ENCODE measurements at places on chromosomes 13 and 19.

DNA sequence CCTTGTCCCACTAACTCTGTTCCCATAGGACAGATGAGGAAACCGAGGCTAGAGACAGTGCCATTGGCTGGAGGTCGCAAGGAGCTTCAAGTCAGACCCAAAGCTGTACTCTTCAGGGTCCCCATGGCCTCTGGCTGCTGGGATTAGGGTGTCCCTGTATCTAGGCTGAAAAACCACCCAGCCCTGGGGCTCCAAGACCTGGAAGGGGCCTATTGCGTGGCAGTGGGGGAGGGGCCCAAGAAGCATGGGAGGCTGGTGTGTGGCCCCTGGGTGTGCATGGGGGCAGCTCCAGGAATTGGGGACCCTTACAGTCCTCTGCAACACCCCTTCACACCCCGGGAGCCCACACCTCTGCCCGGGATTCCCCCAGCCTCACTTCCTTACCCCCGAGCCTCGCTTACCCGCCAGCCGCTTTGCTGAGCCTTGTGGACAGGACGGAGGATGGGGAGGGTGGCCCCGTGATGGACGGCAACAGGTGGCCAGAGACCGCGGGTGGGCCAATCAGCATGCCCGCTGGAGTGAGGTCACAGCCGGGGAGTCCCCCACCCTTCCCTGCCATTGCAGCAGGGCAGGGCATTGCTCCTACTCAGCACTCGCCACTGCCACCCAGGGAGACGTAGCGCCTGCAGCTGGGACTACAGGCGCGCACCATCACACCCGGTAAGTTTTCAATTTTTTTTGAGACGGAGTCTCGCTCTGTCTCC, at the start of gene JSRP1:
TSS of gene JSRP1 (minus strand) at position 436 of the 704 bp plus-strand sequence. CDS start 1,103 bp downstream, outside the sequence.
- DNase-seq, result no peak

DNA sequence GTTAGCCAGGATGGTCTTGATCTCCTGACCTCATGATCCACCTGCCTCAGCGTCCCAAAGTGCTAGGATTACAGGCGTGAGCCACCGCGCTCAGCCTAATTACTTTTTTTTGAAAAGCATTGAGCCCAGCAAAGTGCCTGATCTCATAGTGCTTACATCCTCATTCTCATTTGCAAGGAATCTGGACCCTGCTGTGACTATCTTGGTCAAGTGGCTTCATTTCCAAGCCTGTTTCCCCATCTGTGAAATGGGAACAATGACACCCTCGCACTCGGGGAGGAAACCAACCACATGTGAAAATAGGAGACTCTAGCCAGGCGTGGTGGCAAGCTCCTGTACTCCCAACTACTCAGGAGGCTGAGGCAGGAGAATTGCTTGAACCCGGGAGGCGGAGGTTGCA, 1.6 kb upstream of the PLEKHA4 start:
- no peak for DNase-seq

- DNase-seq, result peak; percentile 40
These were observed 32.2 kb downstream of the ZNF136 start for GRCh38 chr19:12194827-12195731.

GRCh38 chr13:51955281-51955771, 55.9 kb downstream of the ATP7B start:
- no peak for DNase-seq

GRCh38 chr19:18014197-18014596, 6.2 kb downstream of the ARRDC2 start:
- no peak for DNase-seq

DNA sequence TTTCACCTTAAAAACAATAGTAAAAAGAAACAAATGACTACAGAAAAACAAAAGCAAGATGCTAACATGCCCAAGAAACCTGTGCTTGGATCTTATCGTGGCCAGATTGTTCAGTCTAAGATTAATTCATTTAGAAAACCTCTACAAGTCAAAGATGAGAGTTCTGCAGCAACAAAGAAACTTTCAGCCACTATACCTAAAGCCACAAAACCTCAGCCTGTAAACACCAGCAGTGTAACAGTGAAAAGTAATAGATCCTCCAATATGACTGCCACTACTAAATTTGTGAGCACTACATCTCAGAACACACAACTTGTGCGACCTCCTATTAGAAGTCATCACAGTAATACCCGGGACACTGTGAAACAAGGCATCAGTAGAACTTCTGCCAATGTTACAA, 6.0 kb downstream of the CKAP2 start:
- DNase-seq, result no peak

- DNase-seq, result no peak
These were observed 17.0 kb upstream of the SIGLEC10 start for GRCh38 chr19:51434456-51434855.

GRCh38 chr19:32497391-32497790, 83.6 kb upstream of the PDCD5 start:
- no peak for DNase-seq

- DNase-seq, result no peak
These were observed 89.3 kb downstream of the KL start for GRCh38 chr13:33105387-33106005.

DNA sequence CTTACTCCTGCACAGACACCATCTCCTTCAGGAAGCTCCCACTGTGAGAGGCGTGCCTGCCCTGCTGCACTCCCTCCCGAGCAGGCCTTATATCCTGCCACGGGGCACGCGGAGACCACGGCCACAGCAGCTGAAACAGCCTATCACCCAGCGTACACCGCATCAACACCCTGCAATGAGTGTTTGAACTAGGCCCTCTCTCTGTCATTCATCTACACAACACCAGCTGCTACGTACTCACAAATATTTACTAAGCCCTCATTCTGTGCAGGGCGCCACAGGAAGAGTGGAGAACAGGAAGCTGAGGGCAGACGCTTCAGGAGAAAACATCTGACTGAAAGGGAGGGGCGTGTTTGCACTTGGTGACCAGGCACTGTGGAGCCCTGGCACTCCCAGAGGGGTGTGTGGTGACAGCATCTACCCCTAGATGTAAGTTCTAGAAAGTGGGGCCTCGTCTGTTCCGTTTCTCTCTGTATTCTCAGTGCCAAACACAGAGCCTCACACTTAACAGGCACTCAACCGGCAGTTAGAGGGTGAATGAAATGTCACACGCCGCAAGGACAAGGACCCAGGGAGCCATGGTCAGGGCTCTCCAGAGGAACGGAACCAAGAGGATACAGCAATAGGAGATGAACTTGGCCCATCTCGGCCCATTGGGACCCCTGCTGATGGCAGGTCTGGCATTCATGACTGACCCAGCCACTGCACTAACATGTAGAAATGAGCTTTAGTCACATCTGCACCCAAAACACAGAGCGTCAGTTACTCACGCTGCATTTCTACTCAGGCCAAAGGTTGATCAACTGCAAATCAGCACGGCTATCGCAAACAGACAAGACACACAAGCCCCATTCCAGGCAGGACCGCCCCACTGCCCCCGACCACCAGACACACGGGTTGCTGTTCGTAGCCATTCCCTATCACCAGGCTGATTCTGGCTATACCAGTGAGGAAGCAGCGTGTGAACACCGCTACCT, 15.7 kb downstream of the RANBP3 start:
- no peak for DNase-seq

DNA sequence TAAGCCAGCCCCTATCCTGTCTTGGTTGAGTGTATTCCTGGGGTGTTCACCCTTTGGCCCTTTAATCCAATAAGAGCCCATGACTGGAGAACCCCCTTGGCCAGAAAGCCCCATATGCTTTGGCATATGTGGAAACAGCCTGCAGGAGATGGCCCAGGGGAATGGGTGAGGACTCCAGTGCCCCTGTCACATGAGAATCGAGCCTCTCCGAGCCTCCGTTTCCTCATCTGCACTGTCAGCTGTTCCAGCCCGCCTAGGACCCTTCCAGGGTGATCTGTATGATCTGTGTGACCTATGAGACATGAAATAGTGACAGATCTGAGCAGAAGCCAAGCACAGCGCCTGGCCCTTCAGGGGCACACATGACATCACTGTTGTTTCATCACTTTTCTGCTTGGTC, 300.7 kb downstream of the ZNF536 start:
- no peak for DNase-seq

DNA sequence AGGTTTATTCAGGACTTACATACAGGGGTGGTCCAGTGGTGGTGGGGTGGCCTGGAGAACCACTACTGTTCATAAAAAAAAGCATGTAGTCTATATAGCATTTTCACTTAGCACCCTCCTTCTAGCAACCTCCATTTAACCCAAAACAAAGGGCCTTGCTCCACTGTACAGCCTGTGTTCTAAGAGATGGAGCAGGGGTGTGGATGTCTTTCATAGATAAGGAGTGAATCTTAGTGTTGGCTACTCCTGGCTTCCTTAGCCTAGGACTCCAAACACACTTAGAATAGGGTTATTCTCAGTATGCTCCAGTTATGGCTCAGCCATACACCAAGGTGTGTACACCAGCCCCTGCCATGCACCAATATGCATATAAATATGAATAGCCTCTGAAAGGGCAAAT, 95.2 kb downstream of the ELF1 start:
- DNase-seq, result no peak

DNA sequence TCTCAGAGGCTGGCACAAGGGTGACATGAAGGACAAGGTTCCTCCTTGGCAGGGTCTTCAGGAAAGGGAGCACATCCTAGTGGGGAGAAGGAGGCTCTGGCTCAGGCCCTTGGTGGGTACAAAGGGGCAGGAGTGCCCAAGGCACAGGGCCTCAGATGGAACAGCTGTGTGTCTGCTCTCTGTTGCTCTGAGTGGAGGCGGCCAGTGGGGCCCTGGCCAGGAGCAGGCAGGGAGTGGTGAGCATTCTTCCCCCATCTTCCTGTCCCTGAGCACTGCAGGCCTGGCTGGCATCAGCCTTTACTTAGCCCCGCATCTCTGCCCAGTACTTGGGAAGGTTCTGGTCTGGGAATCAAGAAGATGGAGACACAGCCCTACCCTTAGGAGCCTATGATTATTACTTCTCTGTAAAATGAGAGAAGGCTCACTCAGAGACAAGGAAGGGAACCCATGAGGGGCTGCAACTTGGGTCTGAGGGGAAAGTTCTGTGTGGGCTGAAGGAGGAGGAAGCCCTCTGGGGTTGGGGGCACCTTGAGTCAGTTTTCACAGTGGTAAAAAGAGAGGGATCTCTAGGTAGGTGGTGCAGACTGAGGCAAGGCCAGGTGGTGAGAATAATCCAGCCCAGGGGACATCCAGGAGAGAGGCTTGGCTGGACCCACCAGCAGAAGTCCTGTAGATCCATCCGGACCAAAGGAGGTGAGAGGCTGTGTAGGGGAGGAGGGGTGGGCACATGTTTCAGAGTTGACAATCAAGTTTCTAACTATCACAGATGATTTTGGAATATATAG, 173.5 kb downstream of the TSHZ3 start:
- no peak for DNase-seq

DNA sequence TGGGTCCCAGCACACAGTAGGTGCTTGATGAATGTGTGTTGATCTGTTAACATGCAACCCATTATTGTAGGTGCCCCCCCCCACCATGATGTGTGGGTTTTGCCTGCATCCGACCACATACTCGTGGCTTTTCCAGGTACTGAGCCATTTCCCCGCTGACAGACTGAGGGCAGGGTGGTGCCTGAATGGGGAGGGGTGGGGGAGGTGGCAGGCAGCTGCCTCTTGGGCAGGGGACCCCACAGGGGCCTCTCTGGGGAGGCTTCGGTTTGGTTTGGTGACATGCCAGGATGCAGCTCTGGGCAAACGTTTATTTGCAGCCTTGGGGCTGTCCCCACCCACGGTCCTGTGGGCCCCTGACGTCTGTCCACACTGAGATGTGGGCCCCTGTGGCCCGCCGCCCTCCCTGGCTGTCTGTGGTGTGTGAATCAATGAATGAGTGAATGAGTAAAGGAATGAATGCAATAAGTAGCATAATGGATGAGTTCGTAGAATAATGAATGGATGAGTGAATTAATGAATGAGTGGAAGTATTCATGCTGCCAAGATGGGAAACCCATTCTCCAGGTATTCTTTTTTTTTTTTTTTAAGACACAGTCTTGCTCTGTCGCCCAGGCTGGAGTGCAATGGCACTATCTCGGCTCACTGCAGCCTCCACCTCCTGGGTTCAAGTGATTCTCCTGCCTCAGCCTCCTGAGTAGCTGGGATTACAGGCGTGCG, 9.0 kb upstream of the JUND start:
- no peak for DNase-seq

- no peak for DNase-seq
These were observed 1292.9 kb downstream of the PCDH9 start for GRCh38 chr13:65937251-65937650.

- peak; percentile 79 for DNase-seq
These were observed 131.3 kb downstream of the STK24 start for GRCh38 chr13:98445340-98446233.

GRCh38 chr19:1098177-1099051, 3.2 kb upstream of the POLR2E start:
- no peak for DNase-seq

DNA sequence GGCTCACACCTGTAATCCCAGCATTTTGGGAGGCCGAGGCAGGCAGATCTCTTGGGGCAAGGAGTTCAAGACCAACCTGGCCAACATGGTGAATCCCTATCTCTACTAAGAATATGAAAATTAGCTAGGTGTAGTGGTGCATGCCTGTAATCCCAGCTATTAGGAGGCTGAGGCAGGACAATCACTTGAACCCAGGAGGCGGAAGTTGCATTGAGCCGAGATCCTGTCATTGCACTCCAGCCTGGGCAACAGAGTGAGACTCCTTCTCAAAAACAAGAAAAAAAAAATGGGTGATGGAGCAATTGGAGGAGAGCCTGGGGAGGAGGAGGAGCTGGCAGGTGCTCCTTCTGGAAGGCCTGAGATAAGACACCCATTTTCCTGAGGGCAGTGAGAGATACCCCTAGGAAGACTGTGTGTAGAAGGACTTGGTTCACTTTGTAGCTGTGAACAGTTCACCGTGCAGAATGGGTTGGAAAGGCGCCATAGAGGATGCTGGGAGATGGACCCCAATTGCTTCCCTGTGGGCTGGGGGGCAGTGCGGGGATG, 8.7 kb upstream of the CARM1 start:
- no peak for DNase-seq

DNA sequence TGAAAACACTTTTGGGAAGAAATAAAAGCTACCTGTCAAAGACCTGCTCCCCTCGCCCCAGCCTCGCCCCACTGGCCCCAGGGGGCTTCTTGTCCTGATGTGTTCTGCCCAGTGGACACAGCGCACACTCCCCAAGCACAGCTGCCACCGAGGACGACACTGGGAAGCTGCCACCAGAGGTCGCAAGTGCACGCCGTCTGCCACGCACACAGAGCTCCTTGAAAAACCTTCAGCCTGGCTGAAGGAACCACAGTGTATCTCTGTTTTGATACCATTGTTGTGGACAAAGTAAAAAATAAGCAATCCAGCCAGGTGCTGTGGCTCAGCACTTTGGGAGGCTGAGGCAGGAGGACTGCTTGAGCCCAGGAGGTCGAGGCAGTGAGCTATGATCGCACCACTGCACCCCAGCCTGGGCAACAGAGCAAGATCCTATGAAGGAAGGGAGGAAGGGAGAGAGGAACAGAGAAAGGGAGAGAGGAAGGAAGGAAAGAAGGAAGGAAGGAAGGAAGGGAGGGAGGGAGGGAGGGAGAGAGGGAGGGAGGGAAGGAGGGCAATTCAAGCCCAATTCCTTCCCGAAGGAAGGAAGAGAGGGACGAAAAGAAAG, 57.3 kb downstream of the CEBPG start:
- DNase-seq, result peak; percentile 51

GRCh38 chr19:45972947-45973540, 621 bp downstream of the NOVA2 start:
- DNase-seq, result no peak

Data from mesothelial cell of epicardium (in vitro differentiated cells).